ENCODE measurements at places on chromosomes 7 and 10.

GRCh38 chr10:124496620-124497019 is 35.0 kb downstream of the LHPP start:
- DNase-seq = no peak

DNA sequence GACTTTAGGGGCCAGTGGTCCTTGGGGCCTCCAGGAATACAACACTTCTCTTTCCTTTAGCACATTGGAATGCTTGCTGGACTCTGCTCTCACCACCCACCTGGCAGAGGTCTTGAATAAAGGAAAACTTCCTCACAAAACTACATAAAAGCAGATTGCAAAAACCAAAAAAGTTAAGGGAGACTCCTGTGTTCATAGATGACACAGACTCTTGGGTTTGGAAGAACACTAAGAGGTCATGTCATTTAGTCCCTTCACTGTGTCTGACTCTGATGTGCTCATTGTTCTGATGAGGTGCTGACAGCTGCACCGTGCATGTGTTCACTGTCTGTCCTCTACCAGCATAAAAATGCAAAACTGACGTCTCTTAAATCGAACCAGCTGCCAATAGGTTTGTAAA is 11.4 kb downstream of the BLNK start:
- DNase-seq = no peak

DNA sequence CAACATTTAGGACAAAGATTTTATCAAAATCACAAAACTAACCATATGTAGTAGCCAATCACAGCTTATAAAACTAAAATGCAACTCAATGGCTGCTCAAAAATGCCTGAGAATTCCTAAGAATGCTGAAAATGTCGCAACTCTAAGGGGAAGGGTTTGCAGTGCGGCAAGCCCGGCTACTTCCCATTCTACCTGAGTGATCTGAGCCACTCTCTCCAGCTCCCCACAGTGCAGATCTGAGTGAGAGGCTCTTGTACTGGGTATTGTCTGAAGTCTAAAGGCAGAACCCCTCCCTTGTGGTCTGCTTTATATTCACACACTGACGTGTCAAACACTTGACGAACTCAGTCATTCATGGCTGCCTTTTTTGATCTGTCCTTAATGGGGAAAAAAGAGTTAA is 28.9 kb downstream of the RAB11FIP2 start:
- DNase-seq = no peak

DNA sequence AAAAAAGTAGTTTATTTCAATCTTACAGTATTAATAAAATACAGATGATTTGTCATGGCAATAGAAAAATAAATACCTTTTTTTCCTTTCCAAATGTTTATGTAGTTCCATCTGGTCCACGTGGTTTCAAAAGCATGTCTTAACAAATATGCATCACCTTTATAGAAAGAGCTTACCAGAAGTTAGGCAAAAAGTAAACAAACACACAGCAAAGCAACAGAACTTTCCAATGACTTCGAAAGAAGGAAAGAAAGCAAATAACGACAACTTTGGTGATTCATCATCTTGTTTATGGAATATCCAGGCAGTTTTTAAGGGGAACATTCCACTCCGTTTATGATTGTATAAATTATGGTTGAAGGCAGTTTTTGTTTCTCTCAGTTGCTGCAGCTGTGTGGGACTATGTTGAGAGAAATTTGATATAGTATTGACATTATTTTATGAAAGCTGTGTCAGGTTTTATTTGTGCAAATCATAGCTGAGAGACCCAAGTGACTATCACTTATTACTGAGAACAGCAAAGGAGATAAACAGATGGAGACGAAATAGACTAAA is 203.1 kb downstream of the CDC14C start:
- DNase-seq = no peak

- peak; percentile 82 for DNase-seq
Observed at GRCh38 chr10:124106241-124106879, 13.0 kb upstream of the CHST15 start.

DNA sequence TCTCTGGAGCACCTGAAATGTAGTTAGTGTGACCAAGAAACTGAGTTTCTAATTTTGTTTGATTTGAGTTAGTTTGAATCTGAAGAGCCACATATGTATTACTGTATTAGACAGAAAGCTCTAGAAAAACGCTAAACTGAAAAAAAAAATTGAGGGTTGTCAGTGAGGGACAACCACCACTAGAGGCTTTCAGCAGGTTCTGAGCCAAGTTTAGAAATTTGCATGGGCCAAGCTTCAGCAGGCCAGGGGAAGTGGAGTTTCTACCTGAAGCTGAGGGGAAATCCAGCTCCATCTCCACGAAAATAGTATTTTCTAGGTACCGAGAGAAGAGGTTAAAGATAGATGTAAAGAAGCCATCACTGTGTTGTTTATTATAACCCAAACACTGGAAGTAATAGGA is 77.9 kb upstream of the PLXNA4 start:
- DNase-seq = no peak

DNA sequence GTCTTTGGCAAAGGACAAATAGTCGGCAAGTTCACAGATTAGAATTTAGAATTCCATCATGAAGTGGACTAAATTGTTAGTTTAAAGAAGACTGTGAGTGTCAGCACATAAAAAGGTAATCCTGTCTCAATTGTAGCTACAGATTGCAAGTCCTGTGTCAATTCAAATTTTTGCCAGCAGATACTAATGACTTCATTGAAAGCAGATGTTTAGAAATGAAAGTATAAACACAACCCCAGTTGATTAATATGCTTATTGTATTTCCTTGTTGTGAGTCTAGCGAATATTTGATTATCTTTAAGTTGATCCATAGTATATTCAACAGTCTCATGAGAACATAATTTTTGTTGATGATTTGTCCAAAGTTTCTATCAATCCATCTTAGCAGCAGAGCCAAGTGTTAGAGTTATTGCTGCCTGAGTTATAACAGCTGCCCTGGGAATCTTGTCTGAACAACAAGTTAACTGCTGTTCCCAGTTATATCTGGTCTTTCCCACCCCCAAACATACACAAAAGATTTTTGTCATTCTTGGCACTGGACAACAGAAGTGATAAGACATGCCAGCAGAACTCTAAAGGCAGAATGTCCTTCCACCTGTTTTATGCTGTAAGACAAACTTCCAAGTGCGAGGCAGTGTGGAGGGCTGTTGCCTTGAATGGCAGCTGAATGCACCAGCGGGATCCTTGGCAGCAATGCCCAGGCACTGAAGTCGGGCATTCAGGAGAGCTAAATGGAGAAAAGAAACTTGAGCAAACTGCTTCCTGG is 21.3 kb upstream of the HERPUD2 start:
- no peak for DNase-seq

DNA sequence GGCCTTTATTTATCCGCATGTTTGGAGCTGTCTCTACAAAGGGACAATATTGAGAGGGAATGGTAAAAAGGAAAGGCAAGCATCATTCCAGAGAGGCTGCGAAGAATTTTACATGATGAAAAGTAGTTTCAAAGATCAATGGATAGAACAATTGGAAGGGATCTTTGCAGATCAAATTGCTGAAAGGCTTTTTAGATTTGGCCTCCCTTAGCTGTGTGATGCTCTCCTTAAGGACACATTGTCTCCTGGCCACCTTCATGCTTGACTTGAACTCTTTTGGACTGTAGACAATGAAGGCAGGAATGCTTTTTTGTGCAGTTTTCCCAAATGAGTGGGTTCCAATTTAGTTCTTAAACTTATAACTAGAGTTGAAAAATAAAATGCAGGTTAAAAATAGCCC is 344.7 kb downstream of the ARL4A start:
- DNase-seq = no peak

DNA sequence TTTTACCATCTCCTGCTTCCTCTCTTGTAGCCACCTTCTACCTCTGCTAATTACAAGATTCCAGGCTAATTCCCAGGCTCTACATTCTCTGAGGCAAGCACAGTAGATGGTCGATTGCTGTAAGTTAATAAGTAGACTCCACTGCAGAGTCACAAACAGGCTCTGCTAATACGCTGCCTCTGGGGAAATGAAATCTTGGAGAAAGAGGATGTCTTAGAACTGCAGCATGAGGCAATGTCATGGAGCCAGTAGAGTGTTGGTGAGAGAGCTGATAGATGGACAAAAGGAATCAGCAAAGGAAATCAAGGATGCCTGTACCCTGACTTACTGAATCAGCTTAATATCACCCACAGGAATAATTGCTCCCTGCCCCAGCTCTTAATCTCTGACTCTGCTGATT is 1260.3 kb downstream of the XPNPEP1 start:
- no peak for DNase-seq

DNA sequence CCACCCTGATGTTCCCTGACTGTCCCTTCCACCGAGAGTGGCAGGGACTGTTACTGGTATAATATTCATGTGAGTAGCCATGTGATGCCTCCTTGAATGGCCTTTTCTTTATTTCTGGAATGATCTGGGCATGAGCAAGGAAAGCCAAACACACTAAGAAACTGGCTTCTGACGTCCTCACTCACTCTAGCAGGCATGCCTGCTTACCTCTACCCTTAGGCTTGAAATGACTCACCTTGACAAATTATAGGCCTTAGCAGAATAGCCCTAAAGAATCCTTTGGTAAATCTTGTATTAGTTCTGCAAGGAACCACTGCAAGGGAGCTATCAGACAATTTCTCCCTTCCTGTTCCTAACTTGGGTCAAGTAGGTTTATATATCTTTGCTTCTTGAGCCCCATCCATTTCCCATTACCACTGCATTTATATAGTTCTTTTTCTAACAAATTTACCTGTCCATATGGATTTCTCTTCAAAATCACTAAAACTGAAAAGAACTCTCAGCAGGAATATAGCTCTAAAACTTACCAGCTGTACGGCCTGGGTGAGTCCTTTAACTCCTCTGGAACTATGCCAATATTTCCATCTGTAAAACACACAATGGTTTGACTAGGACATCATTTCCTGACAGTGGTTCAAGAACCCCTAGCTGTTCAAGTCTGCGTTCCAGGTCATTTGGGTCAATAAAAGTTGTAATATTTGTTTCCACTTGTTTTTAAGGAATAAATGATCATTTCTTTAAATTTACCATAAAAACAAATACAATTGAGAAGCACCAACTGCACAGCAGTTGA is 13.0 kb upstream of the NDUFA5 start:
- no peak for DNase-seq

- no peak for DNase-seq
Observed at GRCh38 chr7:47905076-47905920, 43.0 kb downstream of the PKD1L1 start.

DNA sequence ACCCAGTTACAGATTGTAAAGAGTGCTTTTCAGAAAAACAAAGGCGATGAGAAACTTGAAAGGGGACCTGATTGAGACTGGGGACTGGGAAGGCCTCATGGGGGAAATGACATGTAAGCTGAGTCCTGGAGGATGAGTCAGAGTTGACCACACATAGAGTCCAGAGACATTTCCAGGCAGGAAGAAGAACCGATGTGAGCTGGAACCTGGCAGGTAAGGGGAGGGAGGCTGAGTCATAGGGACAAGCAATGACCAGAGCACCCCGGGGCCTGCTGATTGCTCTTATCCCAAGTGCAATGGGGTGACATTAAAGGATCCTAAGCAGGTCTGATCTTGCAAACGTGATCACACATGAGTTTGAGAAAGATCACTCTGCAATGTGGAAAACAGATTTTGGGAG is 11.7 kb downstream of the TLL2 start:
- DNase-seq = no peak

DNA sequence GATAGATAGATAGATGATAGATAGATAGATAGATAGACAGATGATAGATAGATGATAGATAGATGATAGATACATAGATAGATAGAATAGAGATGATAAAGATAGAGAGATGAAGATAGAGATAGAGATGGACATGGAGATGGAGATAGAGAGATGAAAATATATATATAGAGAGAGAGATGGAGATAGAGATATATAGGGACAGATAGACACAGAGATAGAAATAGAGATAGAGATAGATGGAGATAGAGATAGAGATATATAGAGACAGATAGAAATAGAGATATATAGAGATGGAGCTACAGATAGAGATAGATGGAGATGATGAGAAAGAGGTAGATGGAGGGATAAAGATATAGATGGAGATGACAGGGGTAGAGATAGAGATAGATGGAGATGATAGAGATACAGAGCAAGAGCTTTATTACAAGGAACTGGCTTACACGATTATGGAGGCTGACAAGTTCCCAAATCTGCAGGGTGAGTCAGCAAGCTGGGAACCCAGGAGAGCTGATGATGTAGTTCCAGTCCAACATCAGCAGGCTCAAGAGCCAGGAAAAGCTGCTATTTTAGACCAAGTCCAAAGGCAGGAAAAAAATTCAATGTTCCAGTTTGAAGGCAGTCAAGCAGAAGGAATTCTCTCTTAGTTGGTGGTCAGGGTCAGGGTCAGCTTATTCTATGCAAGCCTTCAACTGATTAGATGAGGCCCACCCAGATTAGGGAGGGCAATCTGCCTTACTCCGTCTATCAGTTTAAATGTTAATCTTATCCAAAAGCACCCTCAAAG is 37.1 kb downstream of the CAV1 start:
- DNase-seq = no peak

GRCh38 chr10:70985824-70986622 is 97.7 kb upstream of the PCBD1 start:
- no peak for DNase-seq

DNA sequence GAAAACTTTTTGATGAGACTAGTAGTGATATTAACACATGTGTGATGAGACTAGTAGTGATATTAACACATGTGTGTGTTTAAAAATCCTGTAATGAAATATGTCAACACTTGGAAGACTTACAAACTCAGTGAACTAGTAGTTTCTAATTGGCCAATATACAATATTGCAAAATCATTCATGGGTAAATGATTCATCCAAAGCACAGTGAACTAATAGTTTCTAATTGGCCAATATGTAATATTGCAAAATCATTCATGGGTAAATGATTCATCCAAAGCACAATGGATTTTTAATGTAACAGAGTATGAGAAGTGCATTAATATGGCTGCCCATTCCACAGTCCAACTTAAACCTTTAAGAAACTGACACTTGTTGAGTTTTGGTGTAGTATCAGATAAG is 77.8 kb downstream of the ATAD1 start:
- DNase-seq = no peak

GRCh38 chr7:73382934-73383503 is 50.6 kb upstream of the FZD9 start:
- no peak for DNase-seq

GRCh38 chr7:155469-155900 is 36.9 kb upstream of the FAM20C start:
- peak; percentile 34 for DNase-seq

- no peak for DNase-seq
Observed at GRCh38 chr10:72274213-72274729, 547 bp downstream of the DDIT4 start.

GRCh38 chr10:76133597-76134255 is 702.3 kb downstream of the LRMDA start:
- DNase-seq = no peak

- peak; percentile 43 for DNase-seq
Observed at GRCh38 chr10:79246209-79246581, 101.1 kb upstream of the PPIF start.

GRCh38 chr7:132244903-132245480 is 331.3 kb downstream of the PLXNA4 start:
- no peak for DNase-seq

- DNase-seq = no peak
Observed at GRCh38 chr10:3014968-3015367, 52.4 kb upstream of the PFKP start.
